ENCODE measurements at places on chromosomes 12 and 14. TPM values are rescaled to one million over a fixed set of nuclear protein-coding genes. Genes with fewer than 3 reads are reported as not detected.

NFE2 gene
- 0.26 TPM for total RNA-seq

ARG2 gene
- 1.1 TPM for total RNA-seq

BEGAIN gene
- 26.5 TPM for total RNA-seq

TEAD4 gene
- 47.6 TPM for total RNA-seq

LRRK2 gene
- 0.13 TPM for total RNA-seq

SALL2 gene
- 1.5 TPM for total RNA-seq

EGLN3 gene
- 3.6 TPM for total RNA-seq

All from Panc1 (cell line).